ENCODE measurements at places on chromosomes 4 and X.
A peak's percentile ranks its signal among the peaks of the same experiment; 100 is the strongest.

DNA sequence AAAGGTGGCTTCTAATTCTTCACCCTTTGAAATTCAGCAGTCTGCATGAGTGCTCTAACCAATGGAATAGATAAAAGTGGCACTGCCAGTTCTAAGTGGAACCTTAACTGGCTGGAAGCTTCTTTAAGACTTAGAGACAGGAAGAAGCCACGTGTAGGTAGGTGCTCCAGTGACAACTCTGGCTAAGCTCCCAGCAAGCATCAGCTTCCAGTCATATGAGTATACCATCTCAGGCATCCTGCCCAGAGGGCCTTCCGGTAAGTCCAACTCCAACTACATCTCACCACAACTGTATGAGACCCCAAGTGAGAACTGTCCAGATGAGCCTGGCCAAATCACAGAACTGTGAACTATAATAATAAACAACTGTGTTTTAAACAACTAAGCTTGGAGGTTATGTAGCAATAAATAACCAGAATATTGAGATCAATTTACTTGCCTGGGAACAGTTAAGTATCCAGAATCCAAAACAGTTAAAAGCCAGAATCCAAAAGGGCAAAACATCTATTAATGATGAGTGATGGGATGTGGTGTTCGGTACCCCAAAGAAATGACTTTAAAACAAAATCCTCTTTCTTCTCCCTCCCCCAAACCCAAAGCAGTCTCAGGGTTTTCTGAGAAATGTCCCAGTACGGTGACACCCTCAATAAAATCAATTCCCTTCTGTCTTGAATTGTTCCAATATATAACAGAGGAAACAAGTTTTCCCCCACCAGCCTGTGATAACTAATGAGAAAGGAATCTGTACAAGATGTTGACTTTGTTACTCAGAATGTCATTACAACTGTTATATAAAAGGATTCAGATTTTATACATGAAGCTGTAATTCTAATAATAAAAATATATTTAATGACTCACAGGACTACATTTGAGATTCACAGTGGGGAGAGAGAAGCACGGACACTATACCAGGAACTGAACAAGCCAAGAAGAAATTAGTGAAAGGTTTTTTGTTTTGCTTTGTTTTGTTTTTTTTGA lies 4.2 kb downstream of the TSPAN5 start:
- DNase-seq: no peak

- DNase-seq: no peak
Observed at GRCh38 chr4:77145842-77146185, 11.2 kb upstream of the CCNG2 start.

DNA sequence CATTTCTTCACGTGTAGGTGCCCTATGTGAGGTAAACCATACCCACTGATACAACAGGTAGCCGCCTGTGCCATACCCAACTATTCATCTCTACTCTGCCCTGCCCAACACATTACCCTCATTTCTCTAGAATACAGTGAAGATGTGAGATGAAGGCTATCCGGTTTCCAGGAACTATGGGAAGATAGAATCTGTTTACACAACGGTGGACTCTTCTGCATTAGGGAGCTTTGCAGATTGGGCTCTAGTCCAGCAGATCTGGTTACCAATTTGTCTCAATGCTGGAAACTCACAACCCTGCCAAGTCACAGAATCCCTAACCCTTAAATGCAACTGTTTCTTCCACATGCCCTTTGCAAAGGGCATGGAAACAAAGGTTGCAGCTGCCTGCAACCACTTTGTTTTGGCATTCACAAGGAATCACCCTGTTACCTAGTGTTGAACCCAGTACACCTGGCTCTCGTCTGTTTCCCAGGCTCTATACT lies 6.4 kb upstream of the SLAIN2 start:
- DNase-seq: no peak

DNA sequence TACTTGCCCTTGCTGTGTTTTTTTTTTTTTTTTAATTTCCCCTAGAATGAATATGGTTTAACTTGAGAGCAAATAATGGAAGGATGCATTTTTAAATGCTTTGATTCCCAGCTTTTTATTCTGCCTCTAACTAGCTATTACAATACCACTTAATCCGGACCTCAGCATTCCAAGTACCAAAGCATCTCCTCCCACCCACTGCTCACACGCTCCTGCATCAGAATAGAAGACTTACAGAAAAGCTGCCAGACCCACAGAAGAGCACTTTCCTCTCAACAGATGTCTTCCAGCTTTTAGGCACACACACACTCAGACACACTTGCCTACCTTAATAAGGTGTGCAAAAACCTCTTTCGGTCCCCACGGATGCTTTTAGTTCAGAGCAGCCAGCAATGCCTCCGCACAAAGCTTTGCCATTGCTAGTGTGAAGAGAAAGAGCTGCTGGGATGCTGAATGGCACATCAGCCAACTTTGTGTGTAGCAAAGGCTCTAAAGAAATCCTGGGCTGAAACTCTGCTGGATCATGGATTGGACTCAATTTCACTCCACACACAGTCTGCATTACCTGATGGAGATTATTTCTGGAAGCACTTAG lies 1056.2 kb downstream of the DMD start:
- no peak for DNase-seq

GRCh38 chr4:25500626-25501316 lies 123.7 kb downstream of the ANAPC4 start:
- no peak for DNase-seq

GRCh38 chrX:118694638-118695037 lies 32.8 kb upstream of the IL13RA1 start:
- no peak for DNase-seq

DNA sequence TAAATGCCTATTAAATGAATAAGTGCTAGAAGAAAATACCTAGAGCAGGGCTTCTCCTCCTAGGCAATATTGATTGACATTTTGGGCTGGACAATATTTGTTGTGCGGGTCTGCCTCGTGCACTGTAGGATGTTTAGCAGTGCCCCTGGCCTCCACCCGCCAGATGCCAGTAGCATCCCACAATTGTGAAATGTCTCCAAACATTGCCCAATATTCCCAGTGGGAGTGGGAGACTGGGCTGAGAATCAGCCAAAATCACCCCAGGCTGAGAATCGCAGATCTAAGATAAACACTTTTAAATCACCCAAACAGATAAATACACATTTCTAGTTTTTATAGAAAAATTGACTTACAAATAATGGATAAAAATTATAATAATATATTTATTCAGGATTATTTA lies 916.2 kb upstream of the LCORL start:
- DNase-seq: no peak

DNA sequence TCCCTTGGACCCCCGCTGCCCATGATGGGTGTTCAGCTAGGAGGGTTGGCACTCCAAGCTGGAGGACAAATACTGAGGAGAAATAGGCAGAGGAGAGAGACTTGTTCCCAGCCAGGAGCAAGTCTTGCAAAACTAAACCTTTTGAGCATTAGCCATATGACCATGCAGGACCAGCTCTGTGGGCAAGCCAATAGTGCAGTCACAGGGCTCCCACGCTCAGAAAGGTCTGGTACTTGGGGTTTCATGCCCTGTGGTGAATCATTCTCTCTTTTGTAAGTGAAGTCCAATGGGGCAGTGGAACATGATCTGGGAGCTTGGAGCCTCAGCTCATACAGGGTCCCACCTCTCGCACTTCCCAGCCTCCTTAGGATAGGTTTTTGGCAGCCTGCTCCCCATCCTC lies 300.9 kb downstream of the BCOR start:
- DNase-seq: no peak

DNA sequence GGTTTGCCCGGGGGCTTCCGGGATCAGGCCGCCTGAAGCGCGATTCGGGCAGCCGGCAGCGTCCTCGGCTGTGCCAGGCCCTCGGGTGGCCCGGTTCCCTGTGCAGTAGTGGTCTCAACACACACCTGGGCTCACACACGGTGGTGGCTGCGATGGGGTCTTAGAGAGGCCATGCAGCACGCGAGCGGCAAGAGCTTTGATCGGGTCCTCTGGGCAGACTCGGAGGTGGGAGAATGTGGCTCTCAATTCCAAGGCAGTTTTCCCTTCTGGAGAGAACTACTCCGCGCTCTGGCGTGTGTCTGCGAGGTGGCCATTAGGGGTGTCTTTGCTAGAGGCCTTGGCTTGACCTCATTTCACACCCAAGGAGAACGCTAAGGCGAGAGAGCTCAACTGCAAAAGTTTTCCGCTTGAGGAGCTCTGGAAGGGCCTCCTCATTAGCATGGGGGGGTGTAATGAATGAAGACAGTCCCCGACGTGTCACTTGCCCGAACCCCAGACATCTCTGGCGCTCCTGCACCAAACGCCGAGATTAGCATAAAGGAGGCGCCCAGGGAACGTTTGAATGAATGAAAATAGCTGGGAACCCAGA lies 771 bp upstream of the RBPJ start:
- DNase-seq: peak; percentile 22

DNA sequence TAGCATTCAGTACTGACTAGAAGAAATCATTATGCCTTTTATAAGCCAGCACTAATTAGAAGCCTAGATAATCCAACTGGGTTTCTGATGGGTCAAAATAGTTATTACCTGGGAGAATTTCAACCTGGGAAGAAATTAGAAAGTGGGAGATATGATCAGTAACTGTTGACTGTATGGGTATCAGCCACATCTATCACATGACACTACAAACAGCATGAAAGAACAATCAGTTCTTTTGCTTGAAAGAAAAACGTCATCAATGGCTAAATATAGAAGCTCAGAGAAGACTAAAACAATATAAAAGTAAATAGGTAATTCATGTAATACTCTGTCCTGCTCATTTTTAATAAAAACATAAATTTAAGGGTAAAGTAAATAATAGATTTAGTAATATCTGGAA lies 145.1 kb downstream of the CAMK2D start:
- no peak for DNase-seq

DNA sequence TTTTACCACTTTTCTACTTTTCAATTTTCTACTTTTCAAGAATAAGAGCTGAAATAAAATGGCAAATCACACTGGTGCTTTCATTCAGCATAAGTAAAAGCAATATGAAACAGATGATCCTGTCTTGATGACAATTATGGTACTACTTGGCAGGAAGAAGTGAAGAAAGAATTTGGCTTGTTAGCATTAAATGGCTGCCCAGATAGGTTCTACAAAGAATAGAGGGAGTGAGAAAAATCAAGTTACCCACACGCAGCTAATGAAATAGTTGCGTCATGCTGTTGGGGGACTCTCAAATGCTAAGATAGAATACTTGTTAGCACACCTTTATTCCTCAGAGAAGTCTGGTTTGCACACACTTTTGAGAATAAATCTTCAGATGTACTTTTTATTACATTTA lies 12.5 kb upstream of the LCORL start:
- no peak for DNase-seq

GRCh38 chr4:118033148-118034052 lies 886 bp upstream of the NDST3 start:
- no peak for DNase-seq

GRCh38 chrX:118364261-118364660 lies 18.4 kb downstream of the WDR44 start:
- DNase-seq: no peak

DNA sequence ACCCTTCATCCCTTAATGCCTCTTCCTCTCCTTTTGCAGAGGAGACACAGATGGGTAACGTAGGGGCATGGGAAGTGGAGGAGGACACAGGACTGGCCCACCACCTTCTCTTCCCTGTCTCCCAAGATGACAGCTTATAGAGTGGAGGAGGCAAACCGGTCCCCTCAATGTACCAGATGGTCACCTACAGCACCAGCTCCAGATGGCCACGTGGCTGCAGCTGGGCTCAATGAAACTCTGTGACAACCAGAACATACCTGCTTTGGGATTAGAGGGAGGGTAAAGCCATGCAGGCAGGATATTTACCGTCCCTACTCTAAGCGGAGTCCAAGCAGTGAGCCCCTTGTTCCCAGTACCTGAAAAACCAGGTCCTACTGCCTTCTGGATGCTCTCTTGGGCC lies 7.5 kb upstream of the KLHL15 start:
- no peak for DNase-seq
